ENCODE measurements at places on chromosomes 7 and 10.

- no peak for DNase-seq
Observed at GRCh38 chr10:80485946-80486764, 32.0 kb downstream of the TSPAN14 start.

DNA sequence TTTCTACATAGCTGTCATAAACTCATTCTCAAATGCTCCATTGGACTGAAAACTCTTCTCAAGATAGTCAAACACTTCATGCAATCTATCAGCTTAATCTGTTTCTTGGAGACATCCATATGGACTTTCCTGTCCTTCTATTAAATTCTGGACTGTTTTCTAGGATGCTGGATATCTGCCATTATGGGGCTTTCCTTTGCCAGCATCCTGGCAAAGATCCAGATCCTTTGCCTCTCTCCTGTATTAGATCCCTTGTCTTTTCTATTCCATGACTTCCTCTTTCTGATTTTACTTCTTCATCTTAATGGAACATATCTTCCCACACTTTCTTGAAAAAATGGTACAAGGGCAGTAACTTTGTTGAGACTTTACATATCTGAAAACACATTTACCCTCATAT, 35.9 kb upstream of the SKAP2 start:
- no peak for DNase-seq

DNA sequence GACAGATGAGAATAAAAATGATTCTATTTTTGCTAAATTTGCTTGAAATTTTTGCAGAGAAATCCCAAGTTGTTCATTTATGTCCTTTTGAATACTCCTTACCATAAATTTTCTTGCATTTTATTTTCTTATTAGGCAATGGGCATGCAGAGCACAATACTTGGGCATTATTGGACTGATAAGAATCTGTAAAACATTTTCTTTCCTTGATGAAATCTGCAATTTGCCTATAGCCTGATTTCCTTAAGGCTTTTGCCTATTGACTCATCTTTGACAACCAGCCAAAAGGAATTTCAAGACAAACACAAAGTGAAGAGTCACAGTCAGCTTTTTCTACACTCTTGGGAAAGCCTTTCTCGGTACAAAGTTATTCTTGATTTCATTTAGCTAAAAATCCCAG, 30.5 kb upstream of the GNAT3 start:
- DNase-seq: no peak

DNA sequence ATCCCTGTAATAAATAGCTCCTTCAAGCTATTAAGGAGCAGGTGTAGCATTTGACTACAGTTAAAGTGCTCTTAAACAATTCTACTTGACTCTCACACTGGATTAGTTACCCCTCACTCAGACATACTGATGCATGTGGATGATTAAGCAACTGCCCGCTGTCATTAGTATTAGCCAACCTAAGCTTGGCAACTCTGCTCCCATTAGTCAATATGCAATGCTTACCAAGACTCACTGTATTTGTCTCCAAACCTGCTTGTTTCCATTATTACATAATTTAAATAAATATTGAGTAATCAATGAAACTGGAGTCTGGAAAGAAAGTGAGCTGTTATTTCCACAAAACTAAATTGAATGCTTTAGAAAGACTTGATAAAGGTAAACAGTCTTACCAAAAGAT, 144.0 kb upstream of the ASAH2 start:
- DNase-seq: no peak

GRCh38 chr10:102268375-102268888, 23.1 kb downstream of the GBF1 start:
- no peak for DNase-seq

- DNase-seq: no peak
Observed at GRCh38 chr7:141704741-141705140, 2.8 kb upstream of the DENND11 start.

DNA sequence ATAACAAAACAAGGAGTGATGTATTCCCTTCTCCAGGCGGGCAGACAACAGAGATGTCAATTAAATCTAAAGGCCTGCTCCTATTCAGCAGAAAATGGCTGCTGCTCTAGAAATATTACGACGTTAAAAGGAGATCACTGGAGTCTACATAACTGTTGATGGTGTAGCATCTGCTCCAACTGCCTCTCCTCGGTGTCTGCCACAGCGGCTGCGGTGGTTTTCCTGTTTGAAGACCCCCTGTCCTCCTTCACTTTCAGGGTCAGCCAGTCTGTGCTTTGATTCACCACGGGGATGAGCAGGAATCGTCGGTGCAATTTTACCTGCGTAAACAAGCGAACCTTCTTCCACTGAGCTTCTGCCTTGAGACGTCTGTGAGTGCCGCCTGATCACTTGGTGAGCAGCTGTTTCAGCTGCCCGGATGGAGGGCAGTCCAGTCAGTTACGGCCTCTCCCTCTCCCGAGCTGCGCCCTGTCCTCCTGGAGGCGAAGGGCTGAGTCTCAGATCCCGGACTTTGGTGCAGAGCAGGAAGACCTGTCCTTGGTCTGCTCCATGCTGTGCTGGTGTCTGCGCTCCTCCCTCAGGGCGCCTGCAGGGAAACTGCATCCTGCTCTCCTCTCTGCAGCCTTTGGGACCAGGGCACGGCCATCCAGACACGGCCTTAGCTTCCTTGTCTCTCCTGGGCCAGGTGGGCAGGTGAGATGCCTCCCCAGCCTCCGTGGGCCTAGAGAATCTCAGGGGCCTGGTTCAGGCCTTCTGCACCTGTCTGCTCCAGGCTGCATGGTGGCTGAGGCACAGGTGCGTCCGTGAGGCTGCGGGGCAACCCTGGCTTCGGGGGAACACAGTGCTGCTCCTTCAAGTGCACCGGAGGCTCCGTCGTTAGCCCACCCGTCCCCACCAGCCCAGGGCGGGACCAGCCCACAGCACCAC, 326.6 kb downstream of the ADARB2 start:
- no peak for DNase-seq

GRCh38 chr7:149685455-149685854, 87.9 kb downstream of the ZNF467 start:
- no peak for DNase-seq

DNA sequence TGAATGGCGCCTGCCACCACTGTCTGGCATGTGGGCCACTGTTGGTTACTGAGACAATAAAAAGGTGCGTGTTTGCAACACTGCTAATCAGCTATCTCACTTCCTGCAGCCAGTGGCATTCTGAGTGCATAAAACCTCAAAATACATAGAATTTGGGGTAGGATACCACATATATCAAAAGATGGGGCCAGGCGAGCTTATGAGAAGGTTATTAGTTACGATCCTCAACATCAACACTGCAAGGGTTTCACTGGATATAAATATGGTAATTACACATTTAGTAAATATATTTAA, 200.2 kb downstream of the WDR37 start:
- no peak for DNase-seq

- no peak for DNase-seq
Observed at GRCh38 chr10:81814842-81815241, 60.2 kb upstream of the NRG3 start.

DNA sequence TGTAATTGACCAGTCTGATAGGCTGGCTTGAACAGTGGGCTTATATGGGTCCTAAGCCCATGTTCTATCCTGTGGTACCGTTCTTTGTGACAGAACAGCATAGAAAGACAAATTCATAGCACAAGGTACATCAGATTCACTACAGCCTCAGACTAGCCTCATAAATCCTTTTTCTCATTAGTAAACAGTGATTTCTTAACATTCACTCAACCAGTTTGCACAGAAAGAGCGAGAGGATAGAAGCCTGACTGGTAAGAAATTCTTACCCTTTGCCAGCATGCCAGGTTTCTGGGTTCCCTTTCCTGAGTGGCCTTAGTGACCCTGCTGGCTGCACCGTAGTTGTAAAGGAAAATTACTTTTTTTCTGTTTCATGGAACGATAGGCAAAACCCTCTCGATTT, 412.1 kb downstream of the SH2D4B start:
- DNase-seq: no peak

DNA sequence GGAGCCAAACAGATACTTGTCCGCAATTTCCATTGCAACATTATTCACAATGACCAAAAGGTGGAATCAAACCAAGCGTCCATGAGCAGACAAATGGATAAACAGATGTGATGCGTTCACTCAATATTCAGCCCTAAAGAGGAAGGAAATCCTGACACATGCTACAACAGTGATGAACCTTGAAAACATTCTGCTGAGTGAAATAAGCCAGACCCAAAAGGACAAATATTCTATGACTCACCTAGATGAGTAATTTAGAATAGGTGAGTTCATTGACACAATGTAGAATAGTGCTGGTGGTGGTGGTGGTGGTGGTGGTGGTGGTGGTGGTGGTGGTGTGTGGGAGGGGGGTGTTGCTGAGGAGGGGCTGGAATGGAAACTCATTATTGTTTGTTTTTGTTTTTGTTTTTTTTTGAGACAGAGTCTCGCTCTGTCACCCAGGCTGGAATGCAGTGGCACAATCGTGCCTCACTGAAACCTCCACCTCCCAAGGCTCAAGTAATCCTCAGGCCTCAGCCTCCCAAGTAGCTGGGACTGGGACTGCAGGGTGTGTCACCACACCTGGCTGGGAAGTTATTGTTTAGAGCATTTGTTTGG, 28.6 kb downstream of the SMKR1 start:
- DNase-seq: no peak

DNA sequence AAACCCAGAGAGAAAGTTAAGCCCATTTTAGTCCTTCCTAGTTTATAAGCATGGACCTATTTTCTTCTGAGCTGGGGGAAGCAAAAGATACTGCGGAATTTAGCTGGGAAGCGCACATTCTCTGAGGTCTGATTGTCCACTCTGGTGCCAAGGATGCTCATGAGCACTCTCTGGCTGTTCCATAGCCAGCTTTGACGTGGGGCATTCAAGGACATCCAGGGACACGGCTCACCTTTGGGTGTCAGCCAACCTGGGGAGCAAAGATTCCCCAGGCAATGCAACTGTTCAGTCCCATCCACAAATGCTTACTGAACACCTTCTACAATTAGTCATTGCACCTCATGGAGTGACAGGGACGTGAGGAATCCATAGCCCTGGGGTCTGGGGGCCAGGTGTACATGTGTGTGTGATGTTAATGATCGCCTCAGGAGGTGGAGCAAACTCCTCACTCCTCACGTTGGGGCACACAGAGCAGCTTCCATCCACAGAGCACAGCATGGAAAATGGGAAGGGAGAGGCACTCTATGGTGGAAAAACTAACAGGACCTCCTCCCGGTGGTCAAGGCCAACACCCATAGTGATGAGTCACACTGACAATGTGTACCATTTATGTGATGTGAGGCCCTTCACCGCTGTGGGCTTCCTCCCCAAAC, 67.5 kb upstream of the IGFBP3 start:
- no peak for DNase-seq

DNA sequence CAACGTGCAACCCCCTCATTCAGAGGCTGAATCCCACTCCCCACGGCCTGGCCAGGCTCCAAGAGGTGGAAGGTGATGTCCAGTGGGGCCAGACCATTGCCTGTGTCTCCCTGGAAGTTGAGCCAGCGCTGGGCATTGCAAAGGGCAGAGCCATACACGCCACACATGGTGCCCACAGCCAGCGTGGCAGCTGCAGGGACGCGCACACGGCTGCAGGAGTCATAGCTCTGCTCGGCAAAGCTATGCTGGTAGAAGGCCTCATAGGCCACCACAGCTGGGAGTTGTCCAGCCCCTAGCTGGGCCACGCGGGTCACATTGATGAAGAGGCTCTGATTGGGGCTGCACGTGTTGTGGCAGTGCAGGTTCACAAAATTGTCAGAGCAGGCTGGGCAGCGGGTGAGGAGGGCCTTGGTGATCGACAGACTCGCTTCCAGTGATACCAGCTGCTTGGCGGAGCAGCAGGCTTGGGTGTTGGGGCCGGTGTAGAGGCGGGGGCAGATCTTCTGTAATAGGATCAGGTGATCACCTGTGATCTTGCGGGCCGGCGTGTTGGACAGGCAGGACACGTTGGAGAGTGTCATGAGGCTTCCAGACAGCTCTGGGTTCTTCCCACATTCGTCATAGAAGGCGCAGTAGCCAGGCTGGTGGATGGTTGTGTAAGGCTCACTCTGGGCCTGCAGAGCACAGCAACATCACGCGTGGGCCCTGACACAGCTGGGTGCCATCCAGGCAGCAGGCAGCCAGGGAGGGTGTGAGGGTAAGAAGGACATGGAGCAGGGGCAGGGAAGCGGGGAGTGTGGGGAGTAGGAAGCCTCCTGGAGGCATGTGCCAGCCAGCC, 1.2 kb downstream of the NPC1L1 start:
- no peak for DNase-seq

DNA sequence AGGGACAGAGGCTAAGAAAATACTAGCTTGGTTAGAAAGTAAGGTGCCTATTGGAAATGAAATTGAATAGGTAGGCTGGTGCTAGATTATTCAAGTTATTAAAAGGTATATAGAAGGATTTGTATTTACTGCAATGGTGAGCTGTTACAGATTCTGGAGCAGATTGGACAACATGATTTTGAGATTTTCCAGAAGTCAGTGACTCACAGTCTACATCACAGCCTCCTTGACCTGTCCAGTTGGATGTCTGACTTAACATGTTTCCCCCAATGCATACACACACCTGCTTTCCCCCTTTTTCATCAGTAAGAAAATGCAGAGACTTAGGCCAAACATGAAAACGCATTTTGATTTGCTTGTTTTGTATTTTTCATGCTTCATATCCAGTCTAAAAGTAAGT, 33.4 kb downstream of the STARD3NL start:
- DNase-seq: no peak

GRCh38 chr10:80461208-80462183, 7.4 kb downstream of the TSPAN14 start:
- no peak for DNase-seq

- DNase-seq: no peak
Observed at GRCh38 chr7:5183899-5184298, 6.1 kb upstream of the WIPI2 start.

DNA sequence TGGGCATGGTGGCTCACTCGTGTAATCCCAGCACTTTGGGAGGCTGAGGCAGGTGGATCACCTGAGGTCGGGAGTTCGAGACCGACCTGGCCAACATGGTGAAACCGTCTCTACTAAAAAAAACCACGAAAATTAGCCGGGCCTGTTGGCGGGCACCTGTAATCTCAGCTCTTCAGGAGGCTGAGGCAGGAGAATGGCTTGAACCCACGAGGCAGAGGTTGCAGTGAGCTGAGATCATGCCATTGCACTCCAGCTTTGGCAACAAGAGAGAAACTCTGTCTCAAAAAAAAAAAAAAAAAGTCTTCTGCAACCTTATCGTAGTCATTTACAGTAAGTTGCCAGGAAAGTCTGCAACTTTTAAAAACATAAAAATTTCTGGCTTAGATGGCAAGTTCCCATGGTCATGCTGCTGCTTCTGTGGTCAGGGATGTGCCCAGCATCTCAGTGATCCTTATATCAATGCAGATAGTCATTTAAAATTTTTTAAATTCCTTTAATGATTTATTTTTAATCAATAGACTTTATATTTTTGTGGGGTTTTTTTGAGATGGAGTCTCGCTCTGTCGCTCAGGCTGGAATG, 15.6 kb downstream of the SUFU start:
- no peak for DNase-seq

DNA sequence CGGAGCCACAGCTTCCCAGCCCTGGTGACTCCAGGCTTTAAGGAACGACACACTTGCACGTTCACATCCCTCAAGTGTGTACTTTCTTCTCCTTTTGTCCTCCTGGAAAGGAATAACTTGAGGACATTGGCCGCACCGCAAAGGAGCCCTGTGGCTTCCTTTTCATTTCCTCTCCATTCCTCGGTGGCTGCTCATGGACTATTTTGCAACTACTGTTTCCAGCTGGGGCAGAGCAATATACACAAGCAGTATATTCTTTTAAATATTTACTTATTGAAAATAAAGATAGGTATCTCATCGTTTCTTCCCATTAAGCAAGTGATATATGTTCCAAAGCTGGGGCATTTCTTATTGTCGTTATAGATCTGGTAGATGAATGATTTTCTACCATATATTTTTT, 97.2 kb upstream of the LYZL1 start:
- DNase-seq: no peak
